H1 (cell line): ENCODE measurements at places on chromosomes 5 and 9. TPM values are rescaled to one million over a fixed set of nuclear protein-coding genes. Genes with fewer than 3 reads are reported as not detected.

PCDHGA2 gene
- total RNA-seq, result 0.31 and 0.32 TPM in 2 replicates

SNAPC4 gene
- total RNA-seq, result 15.1 and 18.1 TPM in 2 replicates

NLN gene
- total RNA-seq, result 186 and 192 TPM in 2 replicates

GRCh38 chr9:114203410-114204140 lies 48.2 kb downstream of the COL27A1 start:
- H3K27me3 ChIP-seq, result no peaks in the 10 kb centered on the region
- no peak overlapping the region for H3K4me3 ChIP-seq
- no peaks in the 10 kb centered on the region for H3K36me3 ChIP-seq
- no peak overlapping the region for H3K27ac ChIP-seq
- peaks cover 10% of the 10 kb centered on the region for H3K4me1 ChIP-seq

- H3K27me3 ChIP-seq, result no peaks in the 10 kb centered on the region
- H3K36me3 ChIP-seq, result no peaks in the 10 kb centered on the region
- H3K4me3 ChIP-seq, result no peak overlapping the region
- no peak for DNase-seq
These were observed 576.3 kb downstream of the PDE4D start for GRCh38 chr5:59317023-59317773.

DNA sequence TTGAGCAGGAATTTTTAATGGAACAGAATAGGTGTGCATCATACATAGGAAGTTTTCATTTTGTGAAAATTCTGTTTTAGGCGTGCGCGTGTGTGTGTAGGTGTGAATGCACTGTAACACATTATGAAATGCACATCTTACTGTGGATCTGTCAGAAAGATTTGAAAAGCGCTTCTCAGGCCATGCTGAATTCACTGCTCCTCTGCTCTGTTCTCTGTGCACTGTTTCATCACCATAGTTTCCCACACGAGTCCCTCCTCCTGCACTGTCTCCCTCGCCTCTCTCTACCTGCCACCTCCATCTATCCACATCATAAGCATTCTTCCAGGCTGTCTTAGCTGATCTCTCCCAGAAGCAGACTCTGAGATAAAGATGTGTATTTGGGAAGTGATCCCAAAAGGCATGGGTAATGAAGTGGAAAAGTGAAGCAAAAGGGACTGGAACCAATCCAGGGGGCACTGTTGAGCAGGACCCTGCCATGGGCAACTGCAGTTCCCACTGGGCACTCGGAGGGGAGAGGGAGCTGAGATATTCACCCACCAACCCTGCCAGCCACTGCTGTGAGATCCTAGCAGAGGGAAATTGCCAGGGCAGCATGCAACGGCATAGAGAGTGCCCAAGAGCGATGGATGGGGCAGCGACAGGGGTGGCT lies 65.9 kb downstream of the GABBR2 start:
- H3K27me3 ChIP-seq, result no peaks in the 10 kb centered on the region
- DNase-seq, result peak; percentile 74
- no peaks in the 10 kb centered on the region for H3K36me3 ChIP-seq
- H3K27ac ChIP-seq, result no peak overlapping the region
- H3K4me1 ChIP-seq, result no peaks in the 10 kb centered on the region

GRCh38 chr9:4180907-4181605 lies 118.8 kb downstream of the GLIS3 start:
- no peak for DNase-seq
- H3K27me3 ChIP-seq, result no peaks in the 10 kb centered on the region
- H3K4me1 ChIP-seq, result no peaks in the 10 kb centered on the region
